ENCODE measurements at places on chromosomes 3 and 15.

GRCh38 chr3:95511828-95512227 lies 1302.6 kb upstream of the EPHA6 start:
- DNase-seq = no peak

DNA sequence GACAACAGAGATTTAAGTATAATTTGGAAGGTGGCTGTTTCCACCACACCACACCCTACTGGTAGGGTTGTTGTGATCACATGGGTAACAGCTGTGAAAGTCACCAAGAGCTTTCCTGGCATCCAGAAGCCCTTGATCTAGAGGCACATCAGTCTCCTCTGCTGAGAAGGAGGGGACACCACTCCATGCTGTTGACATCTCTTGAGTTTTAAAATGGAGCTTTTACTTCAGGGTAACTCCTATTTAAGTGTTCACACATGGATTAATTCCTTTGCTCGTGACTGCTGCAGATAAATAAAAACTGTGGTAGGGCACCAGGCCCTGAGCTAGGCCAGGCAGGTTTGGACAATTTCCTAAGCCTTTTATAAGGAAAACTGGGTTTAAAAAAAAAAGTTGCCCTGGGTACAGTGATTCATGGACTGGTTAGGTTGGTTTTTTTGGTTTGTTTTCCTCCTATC lies 7.5 kb downstream of the EXOSC7 start:
- no peak for DNase-seq

GRCh38 chr3:150264561-150265279 lies 143.4 kb upstream of the TSC22D2 start:
- no peak for DNase-seq

DNA sequence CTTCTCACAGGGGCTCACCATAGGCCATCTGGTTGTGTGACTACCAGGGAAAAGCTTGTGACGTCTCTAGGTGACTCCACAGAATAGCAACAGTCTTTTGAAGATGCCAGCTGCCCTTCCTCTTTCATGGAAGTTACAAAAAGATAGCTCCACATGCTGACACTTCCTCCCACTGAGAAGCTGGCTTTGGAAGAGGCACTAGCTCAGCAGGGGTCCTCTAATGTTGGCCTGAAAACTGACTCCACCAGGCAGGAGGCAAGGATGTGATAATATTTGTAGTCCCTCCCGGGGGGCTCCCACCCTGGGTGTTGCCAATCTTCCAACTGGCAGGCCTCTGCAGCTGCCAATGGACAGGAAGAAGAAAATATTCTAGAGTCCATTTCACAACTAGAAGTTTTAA lies 343.5 kb downstream of the NEK10 start:
- DNase-seq = no peak

DNA sequence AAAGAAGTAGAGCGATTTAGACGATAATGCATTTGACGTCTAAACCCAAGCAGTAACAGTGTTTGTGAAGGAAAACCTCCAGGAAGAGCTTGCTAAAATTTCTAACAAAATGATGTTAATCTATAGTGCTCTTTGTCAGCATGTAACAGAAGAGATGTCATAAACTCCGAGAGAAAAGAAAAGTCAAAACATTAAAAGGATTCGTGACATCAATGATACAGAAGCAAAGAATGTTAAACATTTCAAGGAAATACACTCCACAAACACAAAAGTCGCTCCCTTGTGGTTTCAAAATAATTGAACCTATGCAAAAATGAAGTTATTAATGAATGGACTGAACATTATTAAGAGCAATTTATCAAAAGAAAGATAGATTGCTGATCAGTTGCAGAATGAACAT lies 27.9 kb downstream of the AADAC start:
- DNase-seq = no peak

DNA sequence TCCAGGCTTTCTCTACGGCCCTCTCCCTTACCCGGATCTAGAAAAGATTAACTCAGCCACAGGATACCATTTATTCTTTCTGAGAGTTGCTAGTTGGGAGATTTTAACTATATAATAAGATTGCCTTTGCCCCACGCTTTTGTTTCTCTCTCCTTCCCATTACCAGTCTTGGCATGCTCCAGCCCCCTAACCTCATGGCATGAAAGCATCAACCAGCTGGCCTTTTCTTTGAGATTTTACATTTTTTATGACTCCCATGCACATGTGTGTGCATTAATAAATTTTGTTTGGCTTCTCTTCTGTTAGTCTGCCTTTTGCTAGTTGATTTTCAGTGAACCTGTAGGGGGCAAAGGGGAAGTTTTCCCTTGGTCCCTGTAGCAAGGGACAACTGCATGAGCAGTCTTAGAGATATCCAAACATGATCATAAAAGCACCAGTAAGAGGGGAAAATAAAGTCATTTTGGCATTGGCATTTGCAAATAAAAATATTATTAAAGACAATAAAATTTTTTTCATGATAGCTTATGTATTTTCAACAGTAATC lies 73.6 kb downstream of the OXSM start:
- DNase-seq = no peak
